ENCODE measurements at places on chromosomes 5 and 9. TPM values are rescaled to one million over a fixed set of nuclear protein-coding genes. Genes with fewer than 3 reads are reported as not detected.

Gene ABCA1
- total RNA-seq: 22.8 TPM

Gene ARHGEF28
- total RNA-seq: not detected

Gene CTXN3
- total RNA-seq: not detected

Gene CENPK
- total RNA-seq: 18.4 TPM

Gene ARRDC3
- total RNA-seq: 95.4 TPM

Gene GNPDA1
- total RNA-seq: 12.1 TPM

GRCh38 chr9:5446451-5447236 lies 3.7 kb upstream of the CD274 start:
- no peak for DNase-seq

DNA sequence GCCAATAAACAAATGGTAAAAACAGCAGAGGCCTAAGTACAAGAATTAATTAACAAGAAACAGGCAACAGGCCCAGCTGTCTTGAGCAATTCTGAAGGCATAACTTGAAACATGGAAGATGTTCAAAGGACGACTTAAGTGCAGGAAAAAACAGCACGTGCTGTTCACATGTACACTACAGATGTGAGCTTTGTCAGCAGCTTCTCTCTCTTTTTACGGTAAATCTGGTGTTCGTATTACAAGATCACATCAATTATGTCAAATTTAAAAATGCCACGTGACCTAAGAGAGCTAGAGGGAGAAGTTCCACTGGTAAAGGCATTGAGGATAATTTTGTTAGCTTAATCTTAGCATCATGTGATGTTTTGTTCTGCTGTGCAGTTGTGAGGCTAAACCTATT lies 281.1 kb downstream of the PSAT1 start:
- DNase-seq: no peak

- DNase-seq: no peak
These were observed 57.1 kb upstream of the ANKH start for GRCh38 chr5:14928661-14929060.

DNA sequence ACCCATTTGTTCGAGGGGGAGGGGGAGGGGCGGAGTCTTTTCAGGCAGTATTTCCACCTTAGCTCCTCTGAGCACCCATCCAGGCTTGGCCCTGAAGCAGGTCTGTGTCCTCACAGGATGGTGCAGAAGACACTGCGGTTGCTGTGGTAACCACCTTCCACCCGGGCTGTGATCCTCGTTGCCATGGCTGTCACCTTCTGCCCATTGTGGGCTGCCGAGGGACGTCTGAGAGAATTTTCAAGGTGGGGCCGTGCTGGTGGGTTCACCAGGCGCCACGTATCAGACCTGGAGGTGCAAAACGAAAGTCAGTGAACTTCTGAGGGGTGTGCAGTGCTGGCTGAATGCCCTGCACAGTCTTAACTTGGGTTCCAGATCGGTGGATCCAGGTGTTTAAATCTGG lies 26.7 kb downstream of the POLR1E start:
- DNase-seq: no peak

DNA sequence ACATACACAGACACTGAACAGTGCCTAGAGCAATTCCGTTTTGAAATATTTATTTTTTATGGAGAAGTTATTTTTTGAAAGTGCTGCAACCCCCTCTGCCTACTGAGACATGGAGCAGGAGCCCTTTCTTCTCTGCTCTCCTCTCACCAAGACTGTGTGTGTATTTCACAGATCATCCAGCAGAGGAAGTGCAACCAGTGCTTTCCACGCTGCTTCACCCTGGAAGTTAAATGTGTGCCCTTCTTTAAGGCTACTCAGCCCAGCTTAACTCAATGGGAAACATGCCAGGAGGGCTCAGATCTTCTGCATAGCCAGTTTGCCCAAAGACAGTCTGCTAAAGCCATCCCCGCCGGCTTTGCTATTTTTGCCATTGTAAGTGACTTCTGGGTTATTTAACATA lies 606.3 kb downstream of the TLE1 start:
- no peak for DNase-seq

GRCh38 chr5:67383451-67383850 lies 186.9 kb upstream of the CD180 start:
- no peak for DNase-seq

DNA sequence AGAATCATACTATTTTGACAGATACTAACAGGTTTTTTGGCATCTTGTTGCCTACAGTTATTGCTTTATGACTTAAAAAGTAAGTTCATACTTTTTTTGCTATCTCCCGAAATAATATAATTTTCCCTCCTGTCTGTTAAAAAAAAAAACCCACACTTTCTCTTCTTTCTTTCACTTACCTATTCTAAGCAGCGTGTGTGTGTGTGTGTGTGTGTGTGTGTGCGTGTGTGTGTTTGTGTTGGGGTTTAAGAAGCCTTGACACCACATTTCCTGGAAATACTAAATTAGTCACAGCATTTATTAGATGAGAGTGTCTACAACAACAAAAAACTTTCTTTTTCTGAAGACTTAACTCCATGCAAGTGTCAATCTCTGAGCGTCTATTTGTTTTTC lies 12.4 kb downstream of the TNFAIP8 start:
- DNase-seq: peak; percentile 72

DNA sequence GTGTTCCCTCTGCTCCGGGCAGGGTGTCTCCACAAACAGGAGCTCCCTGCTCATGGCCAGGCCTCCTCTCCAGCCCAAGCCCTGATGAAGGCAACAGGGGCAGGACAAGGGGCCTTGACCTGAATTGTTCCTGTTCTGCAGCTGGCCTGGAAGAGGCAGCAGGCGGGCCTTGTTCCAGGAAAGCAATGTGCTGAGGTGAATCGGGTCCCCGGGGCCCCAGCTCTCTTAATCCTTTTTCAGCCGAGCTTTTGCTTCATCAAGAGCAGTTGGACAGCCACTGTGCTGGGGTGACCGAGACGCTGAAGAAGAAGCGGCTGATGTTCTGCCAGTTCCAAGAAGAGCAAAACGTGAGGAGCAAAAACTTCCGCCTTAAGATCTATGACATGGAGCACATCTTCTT lies 41.4 kb downstream of the CCDC180 start:
- DNase-seq: no peak

DNA sequence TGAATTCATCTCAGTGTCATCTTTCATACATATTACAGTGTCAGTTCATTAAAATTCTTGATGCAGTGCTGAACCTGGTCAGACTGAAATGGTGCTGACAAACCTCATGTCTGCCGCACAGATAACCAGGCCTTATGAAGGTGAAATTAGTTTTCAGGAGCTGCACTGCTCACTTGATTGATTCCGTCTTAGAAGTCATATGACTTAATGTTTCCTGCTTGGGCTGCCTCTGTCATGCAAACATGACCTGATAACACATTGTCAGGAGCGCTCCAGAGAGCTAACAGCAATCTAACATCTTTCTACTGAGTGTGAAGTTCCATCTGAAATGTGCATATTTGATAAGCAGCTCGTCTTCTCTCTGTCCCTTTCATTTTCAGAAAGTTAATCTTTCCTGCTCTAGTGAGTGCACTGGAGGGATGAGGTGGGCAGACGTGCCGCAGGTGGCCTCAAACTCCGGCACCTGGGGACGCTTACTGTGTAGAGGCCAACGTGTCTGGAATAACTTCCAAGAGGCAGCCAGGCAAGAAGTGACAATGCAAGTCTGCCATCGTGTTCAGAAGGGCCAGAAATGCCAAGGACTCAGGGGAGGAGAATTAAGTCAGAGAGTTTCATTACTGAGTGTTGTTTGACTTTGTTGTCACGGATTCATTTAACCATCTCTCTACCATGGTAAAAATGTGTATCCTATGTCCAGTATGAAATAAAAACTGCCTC lies 592.1 kb downstream of the TLE1 start:
- no peak for DNase-seq

DNA sequence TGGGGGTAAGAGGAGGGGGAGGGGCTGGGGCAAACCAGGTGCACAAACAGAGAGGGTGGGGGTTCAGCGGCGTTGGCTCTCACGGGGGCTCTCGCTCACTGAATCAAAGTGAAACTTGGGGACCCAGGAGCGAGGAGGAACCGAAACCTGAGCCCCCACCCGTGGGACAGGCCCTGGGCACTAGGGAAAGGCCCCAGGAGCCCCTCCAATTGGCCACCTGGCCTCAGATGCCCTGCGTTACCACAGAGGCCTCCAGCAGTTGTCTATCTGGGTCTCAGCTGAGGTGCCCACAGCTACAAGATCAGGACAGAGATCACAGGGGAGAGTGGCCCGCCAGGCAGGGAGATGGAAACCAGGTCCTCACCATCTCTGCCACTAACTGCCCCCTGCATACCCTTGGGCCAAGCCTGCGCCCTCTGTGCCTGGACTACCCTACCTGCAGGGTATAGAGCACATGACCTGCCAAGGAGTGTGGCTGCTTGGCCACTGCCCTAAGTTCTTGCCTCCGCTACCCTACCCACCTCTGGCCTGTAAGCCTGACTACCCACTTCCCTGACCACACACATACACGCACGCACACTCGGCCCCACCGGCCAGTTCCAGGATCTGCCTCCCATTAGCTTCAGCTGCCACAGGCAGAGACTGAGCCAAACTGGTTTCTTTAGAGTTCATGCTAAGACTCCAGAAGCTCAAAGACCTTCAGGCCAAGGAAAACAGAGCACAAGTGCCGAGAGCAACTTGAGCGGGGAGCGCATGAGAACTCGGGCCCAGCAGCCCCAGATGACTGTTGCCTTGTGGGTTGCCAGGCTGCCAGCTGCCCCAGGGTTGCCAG lies 39.9 kb downstream of the PAX5 start:
- DNase-seq: peak; percentile 94

GRCh38 chr5:115542651-115543364 lies 1.8 kb downstream of the FEM1C start:
- peak; percentile 17 for DNase-seq

DNA sequence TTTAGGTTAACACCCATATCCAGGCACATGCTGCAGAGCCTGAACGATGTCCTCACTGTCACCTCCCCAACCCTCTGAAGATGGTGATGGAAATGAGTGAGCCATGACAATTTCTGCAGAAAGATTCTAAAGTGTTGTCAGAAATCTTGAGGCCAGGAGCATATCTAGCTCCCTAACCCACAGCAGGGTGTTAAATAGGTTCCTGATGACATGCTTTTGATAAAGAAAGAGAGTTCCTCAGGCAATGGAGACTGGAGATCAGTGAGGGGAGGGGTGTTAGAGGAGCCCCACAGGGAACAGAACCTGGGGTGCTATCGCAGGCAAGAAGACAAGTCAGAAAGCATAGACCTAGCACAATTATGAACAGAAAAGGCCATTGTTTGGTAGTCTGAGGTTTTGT lies 95.7 kb downstream of the ENC1 start:
- DNase-seq: no peak

- DNase-seq: no peak
These were observed 11.0 kb downstream of the RPP25L start for GRCh38 chr9:34600908-34601307.

DNA sequence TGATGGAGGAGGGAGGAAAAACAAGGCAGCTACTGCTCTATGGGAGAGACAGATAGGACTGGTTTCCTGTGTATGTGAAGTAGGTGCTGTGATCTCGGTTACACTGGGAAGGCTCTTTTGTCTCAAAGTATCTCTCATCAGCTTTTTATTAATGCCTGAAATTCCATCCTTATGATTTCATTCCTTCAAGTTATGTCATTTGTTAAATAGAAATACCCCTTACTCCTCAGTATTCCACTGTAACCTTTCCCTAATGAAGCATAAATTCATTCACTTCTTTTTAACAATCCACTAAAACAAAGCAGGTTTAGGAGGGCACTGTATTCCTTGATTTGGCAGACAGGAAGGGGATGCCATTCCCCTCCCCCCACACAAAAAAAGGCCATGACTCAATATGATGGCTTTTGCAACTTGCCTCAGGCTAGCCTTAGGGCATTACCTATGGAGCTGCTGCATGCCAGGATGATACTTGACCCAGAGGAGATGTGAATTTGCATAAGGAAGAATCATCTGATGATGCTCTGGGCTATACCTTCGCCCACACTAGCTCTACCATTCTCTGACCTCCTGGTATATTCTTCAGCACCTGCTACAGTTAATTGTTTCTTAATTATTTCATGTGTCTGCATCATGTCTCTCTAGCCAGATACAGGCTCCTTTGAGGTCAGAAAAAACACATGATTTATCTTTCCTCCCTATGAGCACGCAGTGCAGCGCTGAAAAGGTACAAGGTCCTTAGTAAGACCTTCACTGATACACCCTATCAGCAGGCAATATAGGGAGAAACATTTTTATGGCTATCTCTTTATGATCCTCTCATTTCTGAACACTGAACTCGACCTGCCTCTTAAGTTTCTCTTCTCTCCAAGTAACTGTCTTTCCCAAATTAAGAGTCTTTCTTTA lies 26.3 kb downstream of the NR3C1 start:
- no peak for DNase-seq

GRCh38 chr9:113910036-113910639 lies 34.0 kb downstream of the ZNF618 start:
- no peak for DNase-seq

- no peak for DNase-seq
These were observed 285.8 kb upstream of the ZNF608 start for GRCh38 chr5:125032286-125032685.

DNA sequence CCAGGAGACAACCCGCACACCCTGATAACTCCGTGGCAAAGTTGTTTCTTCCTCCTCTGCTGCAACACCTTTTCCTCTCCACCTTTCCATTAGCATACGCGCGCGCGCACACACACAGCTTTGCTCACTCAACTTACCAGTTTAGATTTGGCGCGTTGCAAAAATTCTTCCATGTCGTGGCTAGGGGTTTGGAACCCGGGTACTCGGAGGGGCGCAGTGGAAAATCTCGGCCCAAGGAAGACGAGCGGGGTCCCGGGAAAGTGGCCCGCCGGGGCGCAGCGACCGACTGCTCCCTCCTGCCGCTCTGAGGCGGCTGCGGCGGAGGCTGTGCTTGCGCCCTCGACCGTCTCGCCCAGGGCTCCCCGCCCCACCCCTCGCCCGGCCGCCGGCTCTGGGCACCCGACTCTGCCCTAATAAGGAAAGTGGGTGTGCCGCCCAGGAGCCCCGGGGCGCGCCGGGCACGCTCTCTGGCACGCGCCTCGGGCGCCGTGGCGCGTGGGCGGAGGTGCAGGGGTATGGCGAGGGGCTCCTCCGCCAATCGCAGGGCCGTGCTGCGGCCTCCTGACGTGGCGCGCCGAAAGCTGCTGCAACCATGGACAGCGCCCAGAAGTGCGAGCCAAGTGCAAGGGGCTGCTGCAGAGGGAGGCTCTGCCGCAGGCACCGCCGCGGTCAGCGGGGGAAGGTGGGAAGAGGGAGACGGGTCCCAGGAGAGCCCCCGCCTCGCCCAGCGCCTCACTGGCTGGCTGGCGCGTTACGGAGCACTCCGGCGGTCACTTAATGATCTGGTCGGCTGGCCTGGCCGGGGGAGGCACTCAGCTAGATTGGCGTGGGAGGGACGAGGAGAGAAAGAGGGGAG lies at the start of gene PRUNE2:
PRUNE2 (minus strand) TSS at position 324 of the 856 bp plus-strand sequence; CDS start at position 173, 151 bp downstream.
- DNase-seq: peak; percentile 5

GRCh38 chr5:96218653-96219052 lies 214.4 kb downstream of the PCSK1 start:
- DNase-seq: no peak

DNA sequence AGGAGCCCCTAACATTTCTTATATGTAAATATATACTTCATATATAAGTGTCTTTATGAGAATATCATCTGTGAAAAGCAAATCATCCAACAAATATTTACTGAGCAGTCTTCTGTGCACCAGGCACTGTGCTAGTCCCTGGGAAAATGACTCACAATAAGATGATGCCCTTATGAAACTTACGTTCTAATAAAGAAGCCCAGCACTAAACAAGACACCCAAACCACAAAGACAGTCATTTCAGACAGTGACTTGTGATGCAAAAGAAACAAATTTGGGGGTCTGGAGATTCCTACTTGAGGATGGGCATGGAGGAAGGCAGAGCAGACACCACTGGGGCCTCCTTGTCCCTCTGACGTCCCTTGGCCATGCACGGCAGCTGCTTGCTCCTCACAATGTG lies 30.6 kb upstream of the PPP1R2B start:
- no peak for DNase-seq

- DNase-seq: peak; percentile 13
These were observed 21.0 kb upstream of the ALDH1B1 start for GRCh38 chr9:38371495-38371894.

Measured in B cell (primary cell).